ENCODE measurements at places on chromosomes 2 and 18. TPM values are rescaled to one million over a fixed set of nuclear protein-coding genes. Genes with fewer than 3 reads are reported as not detected.

DNA sequence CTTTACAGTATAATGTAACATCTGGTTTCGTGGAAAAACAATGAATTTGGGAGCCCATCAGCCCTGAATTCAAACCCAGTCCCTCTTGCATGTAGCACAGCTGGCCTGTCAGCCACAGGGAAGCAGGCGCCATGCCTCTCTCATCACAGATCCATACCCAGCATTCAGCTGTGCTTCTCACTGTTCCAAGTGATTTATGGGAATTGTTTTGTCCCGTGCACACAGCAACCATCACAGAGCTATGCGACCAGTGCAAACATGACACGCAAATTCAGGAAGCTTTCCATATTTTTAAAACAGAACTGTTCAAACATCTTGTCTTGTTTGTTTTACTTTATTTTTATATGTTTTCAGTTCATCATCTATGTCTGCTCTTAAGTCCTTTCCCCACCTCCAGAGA, 496.1 kb downstream of the EIPR1 start:
- no peak for DNase-seq

DNA sequence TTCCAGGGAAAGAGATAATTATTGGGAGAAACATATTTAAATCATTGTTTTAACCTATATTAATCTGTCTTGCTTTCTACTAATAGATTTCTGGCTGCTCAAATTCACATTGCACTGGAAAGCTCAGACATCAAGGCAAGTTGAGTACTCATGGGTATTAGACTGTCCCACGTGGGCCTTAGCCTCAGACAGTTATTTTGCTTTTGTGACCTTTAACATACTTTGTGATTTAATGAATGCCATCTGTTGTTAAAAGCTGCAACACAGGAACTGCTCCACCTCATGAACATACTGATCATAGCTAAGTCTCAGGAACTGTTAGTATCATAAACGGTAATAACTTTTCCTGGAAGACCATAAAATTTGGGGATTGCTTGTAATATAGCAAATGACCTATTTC, 2.7 kb upstream of the LCT start:
- peak; percentile 80 for DNase-seq

The GALR1 gene
- not detected for total RNA-seq

The SLC39A6 gene
- 69.1 TPM for total RNA-seq

The HTR2B gene
- 0.10 TPM for total RNA-seq

- DNase-seq, result no peak
These were observed 928.3 kb upstream of the NRXN1 start for GRCh38 chr2:51960281-51960680.

The VWC2L gene
- total RNA-seq, result not detected

DNA sequence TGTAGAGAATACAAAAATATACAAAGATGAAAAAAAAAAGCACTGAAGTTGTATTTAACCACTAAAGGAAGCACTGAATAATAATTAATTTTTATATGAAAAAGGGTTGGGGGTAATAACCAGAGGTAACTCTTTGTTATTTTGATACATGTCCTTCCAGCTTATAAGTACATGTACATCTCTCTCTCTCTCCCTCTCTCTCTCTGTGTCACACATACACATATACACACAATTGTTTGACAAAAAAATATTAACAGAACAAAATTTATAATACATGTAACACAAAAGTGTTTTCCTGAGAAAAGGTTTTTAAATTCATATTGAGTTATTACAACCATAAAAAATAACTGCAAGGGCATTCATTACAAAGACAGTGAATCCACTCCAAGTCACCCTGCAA, 4.6 kb downstream of the WIPF1 start:
- DNase-seq, result no peak

- DNase-seq, result no peak
These were observed 4.1 kb downstream of the LDAH start for GRCh38 chr2:20818820-20819219.

The DAPL1 gene
- not detected for total RNA-seq

The DLX1 gene
- total RNA-seq, result 8.2 TPM

DNA sequence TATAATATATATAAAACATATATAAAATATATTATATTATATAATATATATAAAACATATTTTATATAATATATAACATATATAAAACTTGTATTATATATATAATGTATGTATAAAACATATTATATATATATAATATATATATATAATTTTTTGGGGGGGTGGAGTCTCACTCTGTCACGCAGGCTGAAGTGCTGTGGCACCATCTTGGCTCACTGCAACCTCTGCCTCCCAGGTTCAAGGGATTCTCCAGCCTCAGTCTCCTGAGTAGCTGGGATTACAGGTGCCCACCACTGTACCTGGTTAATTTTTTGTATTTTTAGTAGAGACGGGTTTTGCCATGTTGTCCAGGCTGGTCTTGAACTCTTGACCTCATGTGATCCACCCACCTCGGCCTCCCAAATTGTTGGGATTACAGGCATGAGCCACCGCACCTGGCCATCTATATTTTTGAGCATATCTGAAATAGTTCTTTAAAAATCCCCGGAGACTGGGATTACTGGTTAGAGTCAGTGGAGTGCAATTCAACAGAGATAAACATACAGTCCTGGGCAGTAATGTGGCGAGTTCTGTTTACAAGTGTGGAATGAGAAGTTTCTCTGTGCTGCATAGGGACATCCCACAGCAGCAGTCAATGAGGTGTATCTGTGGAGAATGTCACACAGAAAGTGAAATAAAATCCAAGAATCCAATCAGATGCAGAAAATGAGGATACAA, 208.4 kb downstream of the MYCN start:
- DNase-seq, result no peak

The ALK gene
- not detected for total RNA-seq

GRCh38 chr2:114550364-114550763, 107.9 kb downstream of the DPP10 start:
- no peak for DNase-seq

The LIMS3 gene
- 1.2 TPM for total RNA-seq

- DNase-seq, result no peak
These were observed 50.4 kb upstream of the CYRIA start for GRCh38 chr2:16716024-16716423.

DNA sequence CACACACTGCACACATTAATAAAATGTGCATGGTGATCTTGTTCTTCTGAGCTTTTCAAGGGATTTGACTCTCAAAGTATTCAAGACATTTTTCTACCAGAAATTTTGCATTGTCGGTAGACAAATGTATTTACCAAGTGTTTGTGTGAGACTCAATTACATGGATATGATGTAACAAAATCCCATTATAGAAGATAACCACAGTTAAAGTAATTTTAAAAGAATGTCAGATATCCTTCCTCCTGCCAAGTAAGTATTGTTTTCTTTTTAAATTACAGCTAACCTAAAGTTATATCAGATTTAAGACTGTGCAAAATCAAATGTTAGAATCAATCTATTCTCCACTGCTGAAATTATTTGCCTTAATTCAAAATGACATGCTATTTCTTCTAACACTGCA, 1344.5 kb upstream of the CHAC2 start:
- DNase-seq, result no peak

The LRP1B gene
- not detected for total RNA-seq

The TOGARAM2 gene
- total RNA-seq, result not detected

The EVA1A gene
- 71.1 TPM for total RNA-seq

GRCh38 chr18:5417342-5417741, 121.8 kb upstream of the ZBTB14 start:
- DNase-seq, result no peak

GRCh38 chr2:160165996-160166395, 34.1 kb downstream of the ITGB6 start:
- DNase-seq, result no peak

The CCDC93 gene
- total RNA-seq, result 12.1 TPM

DNA sequence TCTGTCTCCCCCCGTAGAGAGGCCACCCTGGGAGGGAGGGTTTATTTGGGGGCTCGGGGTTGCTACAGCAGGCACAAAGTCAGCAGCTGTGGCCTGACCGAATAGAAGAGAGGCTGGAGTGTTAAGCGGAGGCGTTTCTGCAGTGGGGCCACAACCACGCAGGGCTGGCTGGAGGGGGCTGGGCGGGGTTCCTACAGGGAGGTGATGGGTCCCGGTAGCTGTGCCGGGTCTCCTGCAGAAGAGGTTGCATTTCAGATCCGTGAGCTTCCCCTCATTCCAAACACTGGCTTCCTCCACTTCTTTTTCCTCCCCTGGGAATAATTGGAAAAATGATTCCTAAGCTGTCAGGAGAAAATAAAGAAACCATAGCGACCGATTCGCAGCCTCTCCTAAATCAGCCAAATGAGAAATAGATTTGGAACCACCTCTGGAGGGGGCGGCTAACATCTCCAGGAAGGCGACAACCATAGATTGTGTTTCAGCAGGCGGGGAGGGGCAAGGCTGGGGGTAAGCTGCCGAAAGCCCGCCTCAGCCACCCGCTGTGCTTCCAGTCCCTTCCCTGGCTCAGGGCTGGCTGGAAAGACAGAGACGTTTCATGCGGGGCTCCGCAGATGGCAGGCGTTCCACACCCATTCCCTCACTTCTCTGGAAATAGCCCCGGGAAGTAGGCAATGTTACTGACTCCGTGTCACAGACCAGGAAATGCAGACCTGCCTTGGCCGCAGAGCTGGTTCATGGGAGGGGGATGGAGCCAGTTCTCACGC, 85.6 kb upstream of the TAF1B start:
- peak; percentile 17 for DNase-seq

GRCh38 chr2:118582058-118582457, 265.4 kb downstream of the EN1 start:
- DNase-seq, result no peak

DNA sequence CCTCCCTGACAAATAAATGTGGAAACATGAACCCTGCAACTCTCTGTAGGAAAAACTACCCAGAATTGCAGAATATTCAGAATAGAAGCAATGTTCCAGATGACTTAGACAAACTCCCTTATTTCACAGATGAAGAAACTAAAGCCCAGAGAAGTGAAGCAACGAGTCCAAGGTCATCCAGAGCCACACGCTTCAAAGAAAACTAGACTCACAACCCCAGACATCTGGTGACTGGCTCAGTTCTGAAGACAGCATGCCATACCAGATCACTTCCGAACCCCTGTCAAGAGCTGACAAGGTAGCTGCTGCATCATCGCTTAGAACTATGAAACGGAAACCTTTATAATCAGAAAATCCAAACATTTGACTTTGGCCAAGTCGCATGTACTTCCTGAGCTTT, 101.3 kb downstream of the PID1 start:
- DNase-seq, result no peak

Measured in HFFc6 (cell line).